Activated CD8-positive, alpha-beta memory T cell treated with anti-CD3 and anti-CD28 coated beads, Interleukin-2, amount 10 ng/mL, durations not matched to agents 7 days and 5 days (primary cell): ENCODE measurements at places on chromosomes 1 and 21. TPM values are rescaled to one million over a fixed set of nuclear protein-coding genes. Genes with fewer than 3 reads are reported as not detected.

DNA sequence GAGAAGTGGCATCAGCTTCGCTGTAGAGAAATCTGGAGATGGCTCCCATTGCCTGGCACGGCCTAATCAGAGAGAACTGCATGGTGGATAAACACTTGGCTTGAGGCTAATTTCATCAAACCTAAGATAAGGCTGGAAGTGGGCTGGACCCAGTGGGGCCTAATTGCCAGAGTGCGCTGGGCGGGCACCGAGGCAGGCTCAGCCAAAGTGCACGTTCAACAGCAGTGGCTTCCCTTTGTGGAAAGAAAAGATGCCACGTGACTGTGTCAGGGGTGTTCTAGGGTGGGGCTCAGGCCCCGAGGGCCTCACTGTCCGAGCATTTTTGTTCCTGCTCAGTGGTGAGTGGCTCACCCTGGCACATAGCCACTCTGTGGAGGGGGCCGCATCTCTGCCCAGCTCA is 5.8 kb downstream of the PLCH2 start:
- no peak overlapping the region for H3K4me3 ChIP-seq
- H3K27me3 ChIP-seq: no peaks in the 10 kb centered on the region
- no peaks in the 10 kb centered on the region for H3K36me3 ChIP-seq

- peaks cover 7% of the 10 kb centered on the region for H3K36me3 ChIP-seq
- no peaks in the 10 kb centered on the region for H3K27me3 ChIP-seq
- H3K4me3 ChIP-seq: no peak overlapping the region
- no peak overlapping the region for H3K27ac ChIP-seq
- H3K4me1 ChIP-seq: peaks cover 11% of the 10 kb centered on the region
These were observed 36.2 kb downstream of the MEF2D start for GRCh38 chr1:156464335-156464734.

Gene ALPL
- not detected for total RNA-seq

- no peaks in the 10 kb centered on the region for H3K4me1 ChIP-seq
- no peak overlapping the region for H3K27ac ChIP-seq
- DNase-seq: no peak
- H3K4me3 ChIP-seq: no peak overlapping the region
- H3K27me3 ChIP-seq: no peaks in the 10 kb centered on the region
These were observed 570.2 kb upstream of the BEND5 start for GRCh38 chr1:49346767-49347349.

DNA sequence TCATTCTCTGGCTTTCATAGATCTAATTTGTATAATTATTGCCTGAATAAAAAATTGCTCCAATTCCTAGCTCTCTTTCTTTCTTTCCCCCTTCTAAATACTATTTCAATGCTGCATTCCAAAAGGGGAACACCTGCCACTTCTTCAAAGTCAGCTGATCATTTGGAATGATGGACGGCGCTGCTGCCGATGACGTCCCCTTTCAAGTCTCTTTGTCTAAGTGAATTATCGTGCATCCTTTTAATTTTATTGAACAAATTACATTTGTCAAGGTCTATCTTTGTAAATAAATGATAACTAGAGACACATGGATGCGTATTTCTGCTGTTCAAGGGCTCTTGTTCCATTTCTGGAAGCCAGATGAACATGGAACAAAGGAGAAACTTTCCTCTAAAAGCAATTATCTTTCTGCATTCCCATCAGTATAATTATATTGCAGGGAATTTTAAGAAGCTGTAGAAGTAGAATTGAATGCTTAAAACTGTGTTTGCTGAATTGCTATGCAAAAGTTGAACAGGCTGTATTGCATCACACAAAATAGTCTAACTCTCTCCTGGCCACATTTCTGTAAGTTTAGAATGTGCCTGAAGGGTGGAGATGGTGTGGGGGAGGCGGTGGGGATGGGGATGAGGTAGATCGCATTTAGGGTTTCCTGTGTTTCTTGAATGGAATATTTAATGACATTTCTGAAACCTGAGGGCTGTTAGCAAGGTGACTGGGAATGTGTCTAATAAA is 191.9 kb upstream of the LMO4 start:
- no peak overlapping the region for H3K27ac ChIP-seq
- H3K4me1 ChIP-seq: peaks cover 6% of the 10 kb centered on the region
- peaks cover 40% of the 10 kb centered on the region for H3K27me3 ChIP-seq
- DNase-seq: no peak

GRCh38 chr21:15250384-15250783 is 185.6 kb upstream of the NRIP1 start:
- H3K36me3 ChIP-seq: no peaks in the 10 kb centered on the region
- no peak overlapping the region for H3K4me3 ChIP-seq
- no peak for DNase-seq
- H3K4me1 ChIP-seq: no peaks in the 10 kb centered on the region
- H3K27me3 ChIP-seq: no peaks in the 10 kb centered on the region

DNA sequence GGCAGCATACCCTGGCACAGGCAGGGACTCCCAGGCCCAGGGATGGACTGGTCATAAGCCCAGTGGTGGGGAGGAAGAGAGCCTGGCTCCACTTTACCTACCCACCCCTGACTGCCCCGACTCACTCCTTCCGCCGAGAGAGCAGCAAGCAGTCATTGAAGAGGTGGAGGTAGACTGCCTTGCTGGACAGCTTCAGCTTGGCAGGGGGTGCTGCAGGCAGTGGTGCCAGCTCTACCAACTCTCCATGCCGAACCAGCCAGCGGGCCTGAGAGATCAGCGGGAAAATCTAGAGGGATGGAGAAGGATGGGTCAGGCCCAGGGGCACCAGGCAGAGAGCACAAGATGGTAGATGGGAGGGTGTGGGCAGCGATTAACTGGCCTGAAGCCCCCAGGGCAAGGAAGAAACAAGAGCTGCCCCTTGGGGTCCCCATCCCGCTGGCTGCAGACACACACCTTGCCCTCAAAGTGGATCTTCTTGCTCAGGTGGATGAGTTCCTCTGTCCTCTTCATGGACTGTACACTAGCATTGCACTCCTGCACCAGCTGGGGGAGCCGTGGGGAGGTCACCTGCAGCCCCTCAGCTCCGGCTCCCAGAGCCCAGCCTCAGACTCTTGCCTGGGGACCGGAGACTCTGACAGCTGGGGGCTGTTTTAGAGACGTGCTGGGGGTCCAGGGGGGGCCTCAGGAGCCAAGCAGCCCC is 7.7 kb downstream of the ARHGEF19 start:
- no peak overlapping the region for H3K27ac ChIP-seq
- peak; percentile 66 for DNase-seq

DNA sequence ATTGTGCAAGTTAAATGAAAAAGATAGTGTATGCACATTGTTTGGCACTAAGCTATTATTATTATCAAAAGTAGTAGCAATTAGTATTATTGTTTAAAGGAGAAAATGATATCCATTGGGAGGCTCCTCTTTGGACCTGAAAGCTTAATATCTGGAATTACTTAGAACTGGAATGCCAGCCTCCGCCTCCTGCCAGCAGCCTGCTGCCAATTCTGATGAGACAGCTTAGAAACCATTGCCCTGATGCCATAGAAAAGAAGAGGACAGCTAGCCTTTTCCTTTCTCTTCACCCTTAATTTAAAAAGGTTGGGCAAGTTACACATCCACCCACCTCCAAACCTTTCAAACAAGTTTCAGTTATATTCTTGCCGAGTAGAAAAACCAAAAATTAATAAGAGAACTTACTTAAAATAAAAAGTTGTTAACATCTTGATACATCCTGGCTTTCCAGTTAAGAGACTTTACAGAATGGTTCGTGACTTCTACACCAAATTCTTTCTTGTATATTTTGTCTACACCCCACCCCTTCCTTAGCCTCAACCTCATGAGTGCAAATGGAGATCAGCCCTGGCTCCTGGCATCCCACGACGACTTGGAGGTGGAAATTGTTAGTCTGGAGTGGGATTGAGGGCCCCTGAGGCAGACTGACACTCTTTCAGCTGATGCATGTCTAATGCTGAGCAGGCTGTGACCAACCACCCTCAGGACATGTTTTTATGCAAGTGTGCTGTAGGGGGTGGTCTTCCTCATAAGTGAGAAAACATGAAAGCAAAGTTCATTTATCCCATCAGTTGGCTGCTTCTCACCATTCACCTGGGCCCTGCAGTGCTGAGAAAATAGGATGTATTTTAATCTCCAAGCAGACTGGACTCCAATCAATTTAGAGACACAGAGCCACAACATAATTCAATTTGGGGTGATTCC is 120.6 kb downstream of the KCNJ15 start:
- H3K27ac ChIP-seq: no peak overlapping the region
- H3K4me3 ChIP-seq: no peak overlapping the region
- H3K4me1 ChIP-seq: no peaks in the 10 kb centered on the region
- H3K36me3 ChIP-seq: no peaks in the 10 kb centered on the region

GRCh38 chr1:213969958-213970555 is 17.7 kb upstream of the PROX1 start:
- no peak overlapping the region for H3K27ac ChIP-seq
- peaks cover 10% of the 10 kb centered on the region for H3K27me3 ChIP-seq
- H3K36me3 ChIP-seq: no peaks in the 10 kb centered on the region
- H3K4me1 ChIP-seq: no peaks in the 10 kb centered on the region

DNA sequence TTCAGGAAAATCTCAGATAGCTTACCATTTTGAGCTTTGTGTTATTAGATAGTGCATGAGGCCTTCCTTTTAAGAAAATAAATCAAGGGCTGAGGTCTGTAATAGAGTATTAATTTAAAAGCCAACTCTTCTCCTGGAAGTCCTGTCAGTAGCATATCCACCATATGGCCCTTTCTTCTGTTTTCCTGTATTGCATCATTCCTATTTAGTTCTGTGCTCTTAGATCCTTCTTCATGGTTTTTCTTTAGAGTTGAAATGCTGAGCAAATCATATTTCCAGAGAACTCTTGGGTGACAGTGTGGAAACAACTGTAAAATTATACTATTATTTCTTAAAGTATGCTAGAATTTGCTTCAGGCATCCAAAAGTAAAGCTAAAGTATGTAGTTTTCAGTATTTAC is 91.7 kb downstream of the TTC3 start:
- no peak overlapping the region for H3K27ac ChIP-seq
- H3K36me3 ChIP-seq: peaks cover 31% of the 10 kb centered on the region
- H3K4me3 ChIP-seq: no peak overlapping the region
- no peak for DNase-seq
- H3K27me3 ChIP-seq: no peaks in the 10 kb centered on the region
- H3K4me1 ChIP-seq: peaks cover 8% of the 10 kb centered on the region

- H3K36me3 ChIP-seq: peaks cover 53% of the 10 kb centered on the region
- H3K4me3 ChIP-seq: no peak overlapping the region
- H3K27ac ChIP-seq: no peak overlapping the region
- DNase-seq: no peak
- peaks cover 33% of the 10 kb centered on the region for H3K4me1 ChIP-seq
- H3K27me3 ChIP-seq: no peaks in the 10 kb centered on the region
These were observed 9.7 kb downstream of the RPL11 start for GRCh38 chr1:23701310-23701709.

GRCh38 chr1:231029841-231030240 is 10.2 kb downstream of the FAM89A start:
- DNase-seq: no peak
- H3K4me1 ChIP-seq: peaks cover 5% of the 10 kb centered on the region
- no peaks in the 10 kb centered on the region for H3K36me3 ChIP-seq

DNA sequence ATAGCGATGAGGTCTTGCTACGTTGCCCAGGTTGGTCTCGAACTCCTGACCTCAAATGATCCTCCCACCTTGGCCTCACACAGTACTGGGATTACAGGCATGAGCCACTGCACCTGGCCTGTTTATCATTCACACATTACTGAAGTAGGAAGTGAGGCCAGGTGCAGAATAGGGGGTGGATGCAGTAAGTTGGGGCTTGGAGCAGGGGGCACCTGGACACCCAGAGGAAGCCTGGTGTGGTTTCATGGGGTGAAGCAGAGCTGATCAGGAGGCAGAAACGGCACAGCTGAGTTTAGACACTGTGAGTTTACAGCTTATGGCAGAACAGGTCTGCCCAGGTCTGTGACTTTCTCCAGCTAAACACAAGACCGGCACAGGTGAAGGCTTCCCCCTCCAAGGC is 4.9 kb downstream of the CDA start:
- no peak overlapping the region for H3K4me3 ChIP-seq
- no peak overlapping the region for H3K27ac ChIP-seq
- H3K4me1 ChIP-seq: no peaks in the 10 kb centered on the region
- peaks cover 37% of the 10 kb centered on the region for H3K27me3 ChIP-seq
- no peak for DNase-seq

GRCh38 chr1:231508497-231508896 is 20.0 kb upstream of the TSNAX start:
- DNase-seq: no peak
- peaks cover 7% of the 10 kb centered on the region for H3K4me1 ChIP-seq
- no peak overlapping the region for H3K4me3 ChIP-seq
- no peak overlapping the region for H3K27ac ChIP-seq
- H3K27me3 ChIP-seq: peaks cover 22% of the 10 kb centered on the region

DNA sequence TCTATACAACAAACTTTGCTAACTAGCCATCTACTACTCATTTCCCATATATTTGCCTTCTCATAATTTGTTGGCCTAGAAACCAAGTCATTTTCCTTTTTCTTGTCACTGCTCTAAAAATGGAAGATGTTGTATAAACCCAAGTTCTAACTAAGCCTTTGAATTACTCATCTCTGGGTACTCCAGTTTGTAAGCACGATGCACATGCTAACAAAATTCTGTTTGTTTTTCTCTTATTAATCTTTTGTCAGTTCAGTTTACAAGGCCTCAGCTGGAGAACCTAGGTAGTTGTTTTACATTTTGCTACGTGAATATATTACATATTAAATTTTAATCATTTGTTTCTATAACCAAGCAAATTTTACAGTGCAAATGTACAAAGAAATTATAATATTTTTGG is 663.2 kb upstream of the RGS18 start:
- DNase-seq: no peak
- H3K4me1 ChIP-seq: no peaks in the 10 kb centered on the region
- no peaks in the 10 kb centered on the region for H3K36me3 ChIP-seq
- no peaks in the 10 kb centered on the region for H3K27me3 ChIP-seq

- no peaks in the 10 kb centered on the region for H3K36me3 ChIP-seq
- no peak overlapping the region for H3K27ac ChIP-seq
- H3K4me3 ChIP-seq: no peak overlapping the region
- no peaks in the 10 kb centered on the region for H3K4me1 ChIP-seq
These were observed 7.5 kb upstream of the FNDC5 start for GRCh38 chr1:32878183-32878582.

DNA sequence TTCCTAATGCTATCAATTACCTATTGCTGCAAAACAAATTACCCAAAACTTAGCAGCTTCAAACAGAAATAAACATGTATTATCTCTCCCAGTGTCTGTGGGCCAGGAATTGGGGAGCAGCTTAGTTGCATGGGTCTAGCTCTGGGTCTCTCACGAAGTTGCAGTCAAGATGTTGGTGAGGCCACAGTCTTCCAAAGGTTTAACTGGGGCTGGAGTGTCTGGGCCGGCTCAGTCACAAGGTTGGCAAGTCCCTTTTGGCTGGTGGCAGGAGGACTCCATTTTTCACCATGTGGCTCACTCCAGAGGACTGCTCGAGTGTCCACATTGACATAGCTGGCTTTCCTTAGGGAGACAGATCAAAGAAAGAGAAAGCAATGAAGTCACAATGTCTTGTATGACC is 5.0 kb upstream of the LRP8 start:
- no peaks in the 10 kb centered on the region for H3K27me3 ChIP-seq
- no peak overlapping the region for H3K4me3 ChIP-seq
- DNase-seq: peak; percentile 29
- peaks cover 6% of the 10 kb centered on the region for H3K36me3 ChIP-seq
- peaks cover 32% of the 10 kb centered on the region for H3K4me1 ChIP-seq
